ENCODE measurements at places on chromosomes 11 and 22.
A peak's percentile ranks its signal among the peaks of the same experiment; 100 is the strongest.

- DNase-seq = no peak
Observed at GRCh38 chr11:79047321-79047720, 393.5 kb downstream of the TENM4 start.

- peak; percentile 71 for DNase-seq
Observed at GRCh38 chr11:17986007-17986710, 26.7 kb downstream of the SERGEF start.

GRCh38 chr22:39388261-39389011 lies 11.1 kb upstream of the TAB1 start:
- peak; percentile 89 for DNase-seq

DNA sequence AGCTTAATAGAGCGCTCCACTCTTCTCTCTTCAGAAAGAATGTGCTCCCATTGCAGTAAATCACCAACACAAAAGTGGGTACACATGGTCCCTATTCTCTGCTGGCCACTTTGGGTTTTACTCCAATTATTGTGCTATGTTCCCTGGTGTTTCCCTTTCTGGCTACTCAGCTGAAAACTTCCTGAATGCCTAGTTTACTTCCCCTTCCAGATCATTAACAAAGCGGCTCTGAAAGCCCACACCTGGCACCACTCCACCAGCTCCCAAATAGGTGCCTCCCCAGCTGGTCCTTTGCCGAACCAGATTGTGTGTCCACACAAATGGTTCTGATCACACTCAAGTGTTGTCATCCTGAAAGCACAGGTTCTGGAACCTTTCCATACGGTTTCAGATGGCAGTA lies 443.7 kb downstream of the NTM start:
- DNase-seq = no peak

- no peak for DNase-seq
Observed at GRCh38 chr11:125443767-125444311, 52.2 kb downstream of the FEZ1 start.

- DNase-seq = no peak
Observed at GRCh38 chr11:3359092-3359824, 19.7 kb downstream of the ZNF195 start.

DNA sequence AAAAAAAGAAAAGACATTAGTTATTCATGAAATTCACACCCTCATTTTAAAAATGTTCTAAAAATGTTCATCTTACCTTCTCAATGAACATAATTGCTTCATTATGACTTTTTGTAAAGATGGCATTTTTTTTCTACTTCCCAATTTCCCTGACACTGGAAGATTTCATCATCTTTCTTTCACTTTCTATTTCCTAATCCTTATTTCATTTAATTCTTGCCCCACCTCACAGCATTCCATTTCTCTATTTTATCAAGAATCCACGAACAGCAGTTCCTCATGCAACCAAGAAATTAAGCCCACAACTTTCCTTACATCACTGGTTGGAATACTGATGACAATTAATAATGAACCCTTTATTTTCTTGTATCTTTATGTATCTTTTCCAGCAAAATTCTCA lies 1.9 kb downstream of the PATL1 start:
- DNase-seq = peak; percentile 31

DNA sequence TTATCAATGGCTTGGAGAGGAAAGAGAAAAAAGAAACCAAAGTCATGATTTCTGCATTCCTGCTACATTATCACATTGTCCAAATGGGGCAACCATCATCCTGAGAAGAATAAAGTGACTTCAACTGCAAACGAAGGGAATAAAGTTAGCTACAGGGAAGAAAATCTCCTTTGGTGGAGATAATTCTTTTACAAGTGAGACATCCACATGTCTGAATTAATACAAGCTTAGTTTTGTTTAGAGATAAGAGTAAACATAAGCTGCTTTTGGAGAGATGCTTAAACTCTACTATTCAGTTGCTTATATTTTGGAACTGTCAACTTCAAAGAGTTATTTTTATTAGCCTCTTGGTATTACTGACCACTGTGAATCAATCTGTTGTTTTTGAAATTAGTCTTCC lies at the start of gene OR52L1:
TSS of gene OR52L1 (minus strand) at position 101 of the 400 bp plus-strand sequence. CDS start at position 46, 55 bp downstream.
- DNase-seq = no peak

GRCh38 chr11:60875366-60876167 lies 8.2 kb downstream of the ZP1 start:
- DNase-seq = no peak

GRCh38 chr11:114762408-114762807 lies 84.1 kb downstream of the NXPE2 start:
- DNase-seq = peak; percentile 61

DNA sequence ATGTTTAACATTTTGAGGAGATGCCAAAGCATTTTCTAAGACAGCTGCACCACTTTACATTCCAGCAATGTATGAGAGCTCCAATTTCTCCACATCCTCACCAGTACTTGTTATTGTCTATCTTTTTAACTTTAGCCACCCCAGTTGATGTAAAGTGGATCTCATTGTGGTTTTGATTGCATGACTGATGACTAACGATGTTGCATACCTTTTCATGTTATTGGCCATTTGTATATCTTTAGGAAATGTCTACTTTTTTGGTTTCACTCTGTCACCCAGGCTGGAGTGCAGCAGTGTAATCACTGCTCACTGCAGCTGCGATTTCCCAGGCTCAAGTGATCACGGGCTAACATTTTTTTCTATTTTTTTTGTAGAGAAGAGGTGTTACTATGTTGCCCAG lies 8.9 kb downstream of the TTC28 start:
- DNase-seq = peak; percentile 41

DNA sequence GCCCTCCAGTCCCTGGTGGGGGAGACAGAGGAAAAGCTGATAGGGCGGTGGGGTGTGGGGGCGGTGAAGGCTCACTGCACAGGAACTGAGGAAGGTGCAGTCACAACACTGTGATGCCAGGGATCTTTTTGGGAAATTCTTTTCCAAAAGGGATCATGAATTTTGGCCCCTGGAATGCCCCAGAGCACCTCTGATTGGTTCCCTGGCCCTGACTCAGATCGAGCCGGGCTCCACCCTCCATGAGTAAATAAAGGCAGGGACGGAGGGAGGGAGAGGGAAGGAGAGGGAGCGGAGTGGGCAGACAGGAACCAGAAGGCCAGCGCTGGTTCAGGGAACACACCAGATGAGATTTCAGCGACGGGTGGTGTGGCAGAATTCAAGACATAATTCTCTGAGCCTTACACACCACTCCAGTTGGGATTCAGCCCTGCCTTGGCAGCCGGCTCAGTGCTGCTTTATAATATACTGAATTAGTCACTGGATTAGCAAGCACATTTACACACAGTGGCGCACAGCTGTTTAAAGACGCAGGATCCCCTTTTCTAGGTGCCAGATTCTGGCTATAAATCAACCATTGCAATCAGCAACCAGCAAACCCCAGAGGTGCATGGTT lies 80.3 kb downstream of the ETS1 start:
- peak; percentile 98 for DNase-seq

- DNase-seq = no peak
Observed at GRCh38 chr11:36488096-36488495, 22.0 kb downstream of the TRAF6 start.

GRCh38 chr11:29448246-29448877 lies 568.5 kb downstream of the KCNA4 start:
- DNase-seq = peak; percentile 10

GRCh38 chr11:61826930-61827570 lies 1.1 kb upstream of the FADS2 start:
- DNase-seq = no peak

DNA sequence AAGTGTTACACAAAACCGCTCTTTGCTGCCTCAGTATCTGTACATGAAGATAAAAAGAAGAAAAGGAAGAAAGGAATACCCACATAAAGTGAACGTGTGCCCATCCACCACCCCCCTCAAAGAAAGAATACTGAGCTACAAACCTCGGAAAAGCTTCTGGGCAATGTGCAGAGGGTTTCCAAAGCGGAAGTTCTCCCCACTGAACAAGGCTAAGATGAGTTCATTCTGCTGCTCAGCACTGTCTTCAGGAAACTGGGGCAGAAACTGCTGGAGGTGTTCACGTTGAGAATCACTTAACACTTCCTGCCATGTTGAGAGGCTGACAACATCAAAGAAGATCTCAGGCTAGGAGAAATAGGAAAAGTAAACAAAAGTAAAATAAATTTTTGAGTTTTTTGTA lies 6.9 kb downstream of the NFRKB start:
- no peak for DNase-seq

GRCh38 chr22:43013355-43014315 lies 1.3 kb downstream of the PACSIN2 start:
- peak; percentile 47 for DNase-seq

GRCh38 chr11:6895010-6895409 lies 2.7 kb upstream of the OR2D2 start:
- no peak for DNase-seq

GRCh38 chr11:91820709-91821108 lies 403.9 kb upstream of the FAT3 start:
- no peak for DNase-seq

- DNase-seq = peak; percentile 97
Observed at GRCh38 chr11:34302046-34302921, 55.5 kb downstream of the ABTB2 start.

- no peak for DNase-seq
Observed at GRCh38 chr11:130876100-130876499, 40.2 kb downstream of the SNX19 start.

GRCh38 chr11:123377355-123377754 lies 52.7 kb upstream of the GRAMD1B start:
- DNase-seq = no peak

Measured in EH (cell line).